ENCODE measurements at places on chromosomes 5 and 9.

DNA sequence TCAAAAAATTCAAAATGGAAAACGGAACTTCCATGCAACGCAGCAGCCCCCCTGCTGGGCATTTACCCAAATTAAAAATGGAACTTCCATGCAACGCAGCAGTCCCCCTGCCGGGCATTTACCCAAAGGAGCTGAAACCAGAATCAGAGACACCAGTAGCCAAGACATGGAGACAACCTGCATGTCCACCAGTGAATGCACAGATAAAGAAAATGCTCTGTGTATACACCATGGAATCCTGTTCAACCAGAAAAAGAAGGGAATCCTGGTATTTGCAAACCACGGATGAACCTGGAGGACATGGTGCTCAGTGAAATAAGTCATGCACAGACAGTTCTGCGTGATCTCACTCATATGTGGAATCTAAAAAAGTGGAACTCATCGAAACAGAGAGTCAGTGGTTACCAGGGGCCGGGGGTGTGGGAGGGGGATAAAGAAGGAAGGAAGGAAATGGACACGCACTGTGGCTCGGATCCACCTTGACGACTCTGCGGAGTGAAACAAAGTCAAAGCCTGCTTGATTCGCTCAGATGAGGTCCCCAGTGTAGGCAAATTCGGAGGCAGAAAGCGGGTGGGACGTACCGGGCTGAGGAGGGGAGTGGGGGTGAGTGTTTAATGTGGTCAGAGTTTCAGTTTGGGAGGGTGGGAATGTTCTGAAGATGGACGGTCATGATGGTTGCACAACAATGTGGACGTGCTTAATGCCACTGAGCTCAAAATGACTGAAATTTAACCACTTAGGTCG is 40.2 kb upstream of the EXOC3 start:
- DNase-seq, result no peak

- no peak for DNase-seq
Measured at GRCh38 chr5:163436515-163436914, 880 bp upstream of the CCNG1 start.

DNA sequence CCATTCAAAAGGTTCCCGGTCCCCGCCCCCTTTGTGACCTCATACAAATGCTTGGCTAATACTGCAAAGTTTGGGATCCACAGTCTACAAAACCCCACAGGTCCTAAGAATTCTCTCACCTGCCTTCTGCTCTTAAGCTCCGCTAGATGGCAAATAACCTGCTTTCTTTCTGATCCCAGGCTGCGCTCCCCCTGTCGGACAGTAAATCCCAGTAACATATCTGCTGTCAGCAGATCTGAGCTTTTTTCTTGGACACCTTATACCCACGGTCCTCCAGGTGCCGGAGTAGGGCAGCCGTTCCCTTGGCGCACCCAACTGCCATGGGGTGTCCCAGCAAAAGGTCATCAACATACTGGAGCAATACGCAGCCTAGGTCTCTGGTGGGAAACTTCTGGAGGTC is 39.0 kb upstream of the PPP1R26 start:
- DNase-seq, result no peak

DNA sequence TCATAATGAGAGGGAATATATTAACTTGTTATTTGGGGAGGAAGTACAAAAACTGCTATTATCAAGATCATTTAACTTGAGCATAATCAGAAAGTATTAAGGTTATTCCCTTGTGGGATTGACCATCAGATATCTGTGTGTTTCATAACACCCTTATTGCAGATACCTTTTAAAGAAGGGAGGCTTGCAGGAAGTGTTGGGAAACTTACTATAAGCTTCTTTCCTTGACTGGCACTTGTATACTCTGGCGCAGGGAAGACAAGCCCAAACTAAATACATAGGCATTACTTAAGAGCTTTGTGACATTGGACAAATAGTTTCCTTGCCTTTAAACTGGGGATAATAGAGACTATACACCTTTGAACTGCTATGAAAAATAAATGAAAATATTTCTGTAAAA is 50.9 kb downstream of the PIK3R1 start:
- no peak for DNase-seq

GRCh38 chr5:23507278-23507685 is at the start of gene PRDM9:
Gene PRDM9 (plus strand): TSS chr5:23507609. CDS start chr5:23509034, 1,425 bp downstream.
- peak; percentile 28 for DNase-seq

DNA sequence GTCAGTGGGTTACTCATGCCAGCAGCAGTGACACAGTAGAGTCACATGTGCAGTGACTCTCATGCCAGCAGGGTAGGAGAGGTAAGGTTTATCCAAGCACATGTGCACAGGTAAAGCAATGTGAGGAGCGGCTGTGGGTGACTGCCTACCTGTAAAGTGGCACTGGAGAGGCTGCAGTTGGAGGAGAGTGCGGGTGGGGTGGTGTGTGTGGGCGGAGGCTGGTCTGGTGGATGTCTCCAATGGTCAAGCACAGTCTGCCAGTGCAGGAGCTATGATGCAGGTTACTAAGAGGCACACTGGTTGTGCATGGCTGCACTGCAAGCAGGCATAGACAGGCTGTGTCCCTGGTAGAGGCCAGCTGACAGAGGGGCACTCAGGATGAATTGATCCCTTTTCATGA is 588.2 kb upstream of the FTMT start:
- DNase-seq, result no peak

DNA sequence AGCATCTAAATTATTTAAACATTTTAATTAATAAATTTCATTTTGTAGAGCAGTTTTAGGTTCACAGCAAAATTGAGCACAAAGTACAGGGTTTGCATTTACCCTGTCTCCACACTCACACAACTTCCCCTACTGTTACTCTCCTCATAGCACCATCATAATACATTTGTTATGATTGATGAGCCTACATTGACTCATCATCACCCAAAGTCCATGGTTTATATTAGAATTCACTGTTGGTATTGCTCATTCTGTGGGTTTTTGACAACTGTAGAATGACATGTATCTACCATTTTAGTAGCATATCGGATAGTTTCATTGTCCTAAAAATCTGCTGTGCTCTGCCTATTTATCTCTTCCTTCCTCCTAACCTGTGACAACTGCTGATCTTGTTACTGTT is 411.1 kb upstream of the MPDZ start:
- DNase-seq, result no peak

DNA sequence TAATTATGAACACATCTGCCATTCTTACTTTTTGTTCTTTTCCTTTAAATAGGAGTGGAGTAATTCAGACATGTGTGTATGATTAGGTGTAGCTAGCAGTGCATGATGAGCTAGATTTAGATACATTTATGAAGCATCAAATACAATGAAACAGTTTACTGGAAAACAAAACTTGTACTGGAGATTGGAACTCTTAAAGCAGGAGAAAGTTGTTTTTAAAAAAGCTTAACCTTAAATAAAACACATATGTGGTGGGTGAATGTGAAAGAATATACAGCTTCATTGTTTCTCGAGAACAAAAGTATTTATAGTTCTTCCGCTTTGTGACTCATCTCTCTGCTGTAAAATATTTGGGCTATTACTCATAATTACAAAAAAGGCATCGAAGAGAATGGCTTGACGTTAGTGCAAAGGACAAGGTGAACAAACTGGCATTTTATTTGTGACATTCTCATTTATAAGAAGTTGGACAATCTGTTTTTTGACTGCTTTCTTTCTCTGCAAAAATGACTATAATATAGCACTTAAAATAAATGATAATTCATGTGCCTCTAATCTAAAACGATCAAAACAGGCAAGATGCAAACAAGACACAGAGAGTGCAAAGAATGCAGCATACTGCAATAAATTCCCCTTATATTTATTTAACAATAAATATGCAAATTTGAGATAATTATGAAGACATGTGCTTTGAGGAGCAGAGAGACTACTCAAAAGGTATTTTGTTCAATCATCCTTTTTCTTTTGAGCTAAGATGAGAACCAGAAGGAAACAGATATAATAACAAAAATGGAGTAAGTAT is 478.8 kb downstream of the CETN3 start:
- no peak for DNase-seq

DNA sequence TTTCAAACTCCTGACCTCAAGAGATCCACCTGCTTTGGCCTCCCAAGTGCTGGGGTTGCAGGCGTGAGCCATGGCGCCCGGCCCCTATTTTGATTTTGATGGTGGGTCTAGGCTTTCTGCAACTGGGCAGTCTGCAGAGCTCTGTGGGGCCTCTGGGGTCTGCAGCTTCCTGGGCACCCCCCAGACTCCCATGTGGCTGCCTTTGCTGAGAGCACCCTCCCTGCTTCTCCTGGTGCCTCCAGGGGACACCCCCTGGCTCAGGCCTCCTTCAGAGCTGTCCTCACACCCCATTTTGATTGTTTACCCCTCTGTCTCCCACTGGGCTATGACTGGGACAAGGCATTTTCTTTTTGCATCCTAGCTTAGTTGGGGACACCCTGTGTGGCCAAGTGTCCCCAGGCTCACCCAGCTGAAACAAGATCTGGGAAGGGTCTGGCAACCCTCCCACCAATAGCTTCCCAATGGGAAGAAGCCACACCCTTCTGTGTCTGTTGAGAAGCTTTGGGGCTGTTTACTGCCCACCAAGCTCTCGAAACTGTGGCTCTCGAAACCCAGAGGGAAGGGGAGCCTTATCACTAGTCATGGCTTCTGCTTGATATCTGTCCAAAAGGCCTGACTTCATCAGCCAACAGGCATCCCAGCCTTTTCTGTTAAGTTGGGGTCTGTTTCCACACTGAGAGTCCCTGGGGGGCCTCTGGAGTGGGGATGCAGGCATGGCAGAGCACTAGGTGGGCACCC is 204.4 kb upstream of the IER5L start:
- no peak for DNase-seq

GRCh38 chr5:17918373-17919104 is 284.3 kb downstream of the TAF11L14 start:
- no peak for DNase-seq

GRCh38 chr5:144040615-144041305 is 129.7 kb downstream of the YIPF5 start:
- DNase-seq, result no peak

DNA sequence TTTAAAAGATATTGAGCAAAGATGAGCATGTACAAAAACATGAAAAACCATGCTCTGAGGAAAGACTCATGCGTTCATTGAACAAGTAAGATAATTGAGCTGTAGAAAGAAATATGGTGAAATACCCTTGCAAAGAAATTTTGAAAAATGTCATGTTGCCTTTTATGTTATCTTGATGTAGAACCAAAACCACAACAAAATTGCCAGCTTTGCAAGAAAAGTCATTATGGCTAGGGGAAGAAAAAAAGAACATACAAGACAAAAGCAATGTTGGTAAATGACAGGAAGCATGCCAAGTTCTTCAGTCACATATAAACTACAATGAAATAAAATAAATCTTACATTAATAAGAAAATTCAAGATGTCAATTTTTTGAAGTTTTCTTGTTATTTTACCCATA is 368.0 kb downstream of the IRX1 start:
- DNase-seq, result no peak

DNA sequence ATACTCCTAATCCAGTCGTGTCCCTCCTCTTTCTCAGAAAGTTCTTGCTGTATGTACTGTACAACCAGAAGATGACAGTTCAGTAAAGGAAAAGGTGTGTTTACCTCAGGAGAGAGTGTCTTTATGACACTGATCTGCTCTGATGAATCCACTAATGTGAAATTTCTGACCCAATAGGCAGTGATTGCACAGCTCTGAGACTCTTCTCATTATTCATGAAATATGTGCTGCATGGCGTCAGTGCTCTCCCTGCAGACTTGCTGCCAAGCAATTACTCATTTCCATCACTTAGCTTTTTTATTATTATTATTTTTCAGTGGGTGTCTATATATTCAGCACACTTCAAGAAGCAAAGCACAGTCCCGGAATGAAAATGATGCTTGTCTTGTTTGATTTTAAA is 389.0 kb downstream of the RASEF start:
- no peak for DNase-seq

GRCh38 chr9:17871213-17871890 is 292.5 kb downstream of the SH3GL2 start:
- no peak for DNase-seq

GRCh38 chr9:76902395-76902794 is 3.5 kb downstream of the PRUNE2 start:
- no peak for DNase-seq

- no peak for DNase-seq
Measured at GRCh38 chr9:15033316-15033715, 123.1 kb upstream of the FREM1 start.

- no peak for DNase-seq
Measured at GRCh38 chr5:67032921-67033664, 163.5 kb downstream of the CD180 start.

DNA sequence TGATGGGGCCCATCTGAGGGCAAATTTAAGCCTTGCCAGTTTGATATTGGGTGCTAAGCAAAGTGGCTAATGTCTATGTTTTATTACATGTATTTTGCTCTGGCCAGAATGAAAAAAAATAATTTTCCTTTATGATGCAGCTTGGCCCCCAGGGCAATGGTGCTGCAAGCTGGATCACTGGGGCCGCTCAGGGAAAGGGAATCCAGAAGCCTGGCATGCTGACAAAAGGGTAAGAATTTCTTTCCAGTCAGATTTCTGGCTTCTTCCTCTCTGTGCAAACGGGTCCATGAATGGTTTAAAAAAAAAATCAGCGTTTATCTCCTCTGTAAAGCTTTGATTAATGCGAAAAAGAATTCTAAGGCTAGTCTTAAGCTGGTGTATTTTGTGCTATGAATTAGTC is 138.4 kb downstream of the MAPKAP1 start:
- no peak for DNase-seq

DNA sequence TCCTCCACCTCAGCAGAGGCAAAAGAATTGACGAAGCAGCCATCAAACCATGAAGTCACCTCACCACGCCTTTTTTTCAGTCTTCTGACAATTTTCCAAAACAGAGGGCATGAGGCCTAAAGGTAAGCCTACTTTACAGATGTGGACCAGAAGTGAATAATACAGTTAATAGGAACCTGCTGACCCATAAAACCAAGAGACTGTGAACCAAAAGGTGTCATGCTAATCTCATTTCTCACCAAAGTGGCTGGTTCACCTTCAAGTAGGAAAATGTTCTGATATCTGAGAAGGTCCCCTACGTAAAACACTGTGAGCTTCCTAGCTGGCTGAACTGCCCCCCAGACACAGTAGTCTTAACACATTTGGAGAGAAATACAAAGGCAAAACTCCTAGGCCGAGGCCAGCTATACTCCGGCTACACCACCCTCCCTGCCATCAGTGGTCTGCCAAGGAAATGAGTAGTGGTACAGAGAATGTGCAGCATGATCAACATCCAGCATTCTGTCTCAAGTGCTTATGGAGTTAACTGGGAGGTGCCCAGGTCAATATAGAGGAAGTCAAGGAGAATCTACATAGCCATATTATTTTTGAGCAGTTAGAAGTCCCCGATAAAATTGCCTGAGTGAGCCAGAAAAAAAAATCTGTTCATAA is 19.3 kb upstream of the F2RL2 start:
- no peak for DNase-seq

- no peak for DNase-seq
Measured at GRCh38 chr5:124154714-124155113, 591.7 kb downstream of the ZNF608 start.

Data from stimulated activated CD4-positive, alpha-beta T cell treated with anti-CD3 and anti-CD28 coated beads, Interleukin-1b, Interleukin-23, amount 100 ng/mL, for 48 hours (primary cell).